Stimulated activated naive CD4-positive, alpha-beta T cell treated with Interleukin-2 at 50 U/mL for 16 hours (primary cell): ENCODE measurements at places on chromosomes 2 and 18.
A peak's percentile ranks its signal among the peaks of the same experiment; 100 is the strongest.

DNA sequence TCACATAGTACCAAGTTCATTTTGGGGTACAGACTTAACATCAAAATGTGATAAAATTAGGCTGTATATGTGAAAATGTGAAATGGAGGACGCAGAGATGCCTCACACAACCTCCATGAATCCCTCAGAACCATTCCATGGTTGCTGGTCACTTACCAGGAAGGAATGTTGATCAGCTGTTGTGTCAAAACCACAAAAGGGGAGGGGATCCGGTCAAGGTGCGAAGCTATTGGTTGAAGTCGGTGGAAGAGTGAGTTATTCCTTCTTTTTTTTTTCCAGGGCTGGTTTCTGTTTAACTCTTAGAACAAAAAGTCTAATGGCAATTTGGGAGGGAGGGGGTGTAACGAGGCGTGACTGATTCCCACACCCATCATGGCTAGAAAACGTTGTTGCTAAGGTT, 32.3 kb upstream of the REG3A start:
- DNase-seq = no peak

GRCh38 chr2:126714191-126714965, 58.4 kb downstream of the GYPC start:
- no peak for DNase-seq

- no peak for DNase-seq
These were observed 1414.8 kb upstream of the CELF4 start for GRCh38 chr18:38980420-38980819.

DNA sequence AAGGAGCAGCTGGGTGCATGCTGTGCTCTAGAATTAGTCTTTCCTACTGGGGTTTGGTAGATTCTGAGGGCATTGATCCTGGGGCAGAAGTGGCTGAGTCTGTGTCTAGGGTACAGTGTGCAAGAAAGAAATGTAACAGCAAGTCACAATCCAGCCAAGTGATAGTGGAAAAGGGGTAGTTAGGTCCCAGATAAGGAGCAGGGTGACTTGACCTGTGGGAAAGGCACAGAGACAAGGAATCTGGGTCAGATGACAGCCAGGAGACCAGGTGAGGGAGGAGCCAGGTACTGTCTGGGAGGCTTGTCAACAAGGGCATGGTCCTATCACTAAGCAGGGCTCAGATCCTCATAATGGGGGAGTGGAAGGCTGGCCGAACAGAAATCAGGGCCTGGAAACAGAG, 8.1 kb downstream of the IL37 start:
- no peak for DNase-seq

DNA sequence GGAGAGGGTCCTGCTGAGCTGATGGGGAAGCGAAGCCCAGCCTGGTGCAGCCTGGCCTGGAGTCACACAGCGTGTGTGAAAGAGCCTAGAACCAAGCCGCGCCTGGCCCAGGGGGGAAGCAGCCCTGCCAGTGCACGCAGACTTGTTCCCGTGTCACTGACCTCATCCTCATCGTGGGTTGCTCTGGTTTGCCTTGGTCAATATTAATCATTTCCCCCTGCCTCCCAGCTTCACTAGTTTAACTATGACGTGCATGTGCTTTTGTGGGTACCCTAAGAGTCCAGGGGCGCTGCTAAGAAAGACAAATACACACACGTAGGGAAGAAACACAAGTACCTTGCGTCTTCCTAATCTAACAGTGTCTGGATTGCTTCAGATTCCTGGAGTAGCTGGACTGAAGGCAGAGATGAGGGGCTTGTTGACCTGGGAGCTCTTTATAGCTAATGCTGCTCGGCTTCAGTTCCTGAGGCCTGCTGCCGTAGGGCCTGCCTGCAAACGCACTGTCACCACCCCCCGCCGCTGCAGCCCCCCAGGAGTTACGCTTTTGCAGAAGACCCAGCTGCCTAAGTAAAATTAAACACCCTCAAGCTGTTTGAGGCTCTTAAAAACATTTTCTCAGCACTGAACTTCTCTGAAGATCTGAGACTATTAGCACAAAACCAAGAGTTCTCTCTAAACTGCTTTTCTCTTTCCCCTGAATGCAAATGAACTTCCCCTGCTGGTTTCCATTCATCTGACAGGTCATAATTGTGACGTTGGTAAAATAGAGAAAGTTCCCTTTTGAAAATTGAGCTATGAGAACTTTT, 159.2 kb downstream of the FAM210A start:
- DNase-seq = peak; percentile 16

GRCh38 chr2:86398500-86399474, 42.4 kb upstream of the KDM3A start:
- DNase-seq = no peak

- no peak for DNase-seq
These were observed 39.6 kb downstream of the HDHD2 start for GRCh38 chr18:47110492-47111274.

GRCh38 chr2:42385225-42385624, 24.2 kb upstream of the COX7A2L start:
- no peak for DNase-seq

DNA sequence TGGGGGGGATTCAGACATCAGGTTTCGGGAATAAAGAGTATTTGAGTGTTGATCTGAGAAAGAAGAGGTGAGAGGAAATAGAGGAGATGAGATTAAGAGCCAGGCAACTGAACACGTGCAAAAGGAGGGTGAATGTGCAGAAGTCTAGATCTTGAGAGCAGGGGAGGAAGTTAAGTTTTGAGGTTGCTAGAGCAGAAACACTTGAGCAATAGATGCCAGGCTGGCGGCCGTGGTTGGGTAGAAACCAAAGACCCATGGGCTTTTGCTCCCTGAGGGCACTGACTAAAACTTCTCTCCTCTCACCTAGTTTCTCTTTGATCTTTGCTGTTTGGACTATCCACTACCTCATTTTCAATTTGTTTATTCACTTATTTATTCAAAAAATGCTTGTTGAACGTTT, 116.0 kb downstream of the CDC42EP3 start:
- no peak for DNase-seq

- DNase-seq = peak; percentile 41
These were observed 84.8 kb downstream of the SH3RF3 start for GRCh38 chr2:109213646-109214433.

- DNase-seq = no peak
These were observed 342.9 kb downstream of the INSIG2 start for GRCh38 chr2:118431165-118431517.

GRCh38 chr2:147847746-147848391, 3.0 kb downstream of the ACVR2A start:
- no peak for DNase-seq

- DNase-seq = no peak
These were observed 1276.2 kb upstream of the NRXN1 start for GRCh38 chr2:52308156-52308555.

GRCh38 chr2:5352286-5352685, 339.9 kb upstream of the SOX11 start:
- DNase-seq = no peak

DNA sequence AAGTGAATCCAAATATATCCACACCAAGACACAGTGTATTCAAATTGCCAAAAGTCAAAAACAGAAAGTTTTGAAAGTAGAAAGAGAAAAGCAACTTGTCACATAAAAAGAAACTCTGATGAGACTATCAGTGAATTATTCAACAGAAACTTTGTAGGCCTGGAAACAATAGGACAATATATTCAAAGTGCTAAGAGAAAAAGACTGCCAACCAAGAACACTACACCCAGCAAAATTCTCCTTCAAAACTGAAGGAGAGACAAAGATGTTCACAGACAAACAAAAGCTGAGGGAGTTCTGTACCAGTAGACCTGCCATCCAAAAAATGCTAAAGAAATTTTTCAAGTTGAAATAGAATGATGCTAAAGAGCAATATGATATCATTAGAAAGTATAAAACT, 69.6 kb downstream of the GYPC start:
- no peak for DNase-seq

DNA sequence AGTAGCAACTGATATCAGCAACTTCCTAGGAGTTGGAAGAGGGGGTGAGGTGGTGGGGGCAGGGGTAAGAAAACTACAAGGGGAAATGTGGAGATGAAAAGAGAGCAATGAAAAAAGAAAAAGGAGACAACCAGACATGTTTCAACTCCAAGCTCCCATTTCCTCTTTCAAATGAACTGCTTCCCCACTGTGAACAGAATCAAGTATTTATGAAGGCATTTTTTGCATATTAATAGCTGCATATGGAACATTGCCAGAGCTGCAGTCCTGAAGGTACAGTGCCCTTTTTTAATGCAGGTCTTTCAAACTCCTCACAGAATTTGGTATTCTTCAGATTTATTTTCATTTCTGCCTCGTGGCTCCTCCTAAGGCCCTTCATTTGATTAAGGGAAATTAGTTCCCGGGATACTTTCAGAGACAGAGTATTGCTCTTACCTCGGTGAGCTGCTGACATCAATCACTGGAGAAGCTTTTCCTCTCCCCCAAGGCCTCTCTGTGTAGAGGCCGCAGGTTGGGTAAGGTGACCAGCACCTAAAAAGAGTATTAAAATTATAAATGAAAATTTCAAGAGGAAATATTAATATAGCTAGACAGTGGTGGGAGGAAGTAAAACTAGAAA, 68.4 kb downstream of the KIAA2012 start:
- DNase-seq = no peak

DNA sequence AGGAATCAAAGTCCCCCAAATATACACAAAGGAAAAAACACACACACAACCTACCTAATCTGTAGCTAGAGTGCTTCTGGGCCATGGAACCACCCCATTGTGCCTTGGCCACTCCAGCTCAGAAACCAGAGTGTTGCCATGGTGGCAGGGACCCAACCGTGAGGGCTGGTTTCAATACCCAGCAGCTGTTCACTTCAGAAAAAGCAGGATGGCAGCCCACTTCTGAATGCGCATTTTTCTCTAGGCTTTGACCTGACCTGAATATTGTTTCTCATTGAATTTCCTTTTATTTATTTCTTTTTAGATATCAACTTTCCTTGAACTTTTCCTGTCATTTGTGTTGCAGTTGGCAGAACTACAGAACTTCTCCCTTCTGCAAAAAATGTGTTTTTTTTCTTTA, 43.0 kb upstream of the EHBP1 start:
- DNase-seq = no peak

GRCh38 chr2:120509991-120510735, 164.2 kb downstream of the INHBB start:
- DNase-seq = no peak

DNA sequence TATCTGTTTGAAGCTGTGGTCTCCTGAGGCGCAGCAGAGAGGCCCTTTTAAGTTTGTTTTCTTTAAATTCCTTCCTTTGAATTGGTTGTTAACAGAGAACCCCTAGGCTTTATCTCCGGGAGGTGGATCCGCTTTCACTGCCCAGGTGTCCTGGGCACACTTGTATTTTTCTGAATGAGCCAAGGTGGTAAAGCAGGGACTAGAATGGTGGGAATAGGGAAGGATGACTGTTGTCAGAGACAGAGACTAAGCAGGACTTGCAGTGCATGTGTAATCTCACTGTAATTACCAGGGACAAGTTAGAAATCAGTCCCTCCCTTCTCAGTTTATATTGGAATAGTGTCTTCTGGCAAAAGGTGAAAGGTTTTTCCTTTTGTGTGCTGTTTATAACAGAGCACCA, 72.8 kb downstream of the PHLPP1 start:
- DNase-seq = no peak

DNA sequence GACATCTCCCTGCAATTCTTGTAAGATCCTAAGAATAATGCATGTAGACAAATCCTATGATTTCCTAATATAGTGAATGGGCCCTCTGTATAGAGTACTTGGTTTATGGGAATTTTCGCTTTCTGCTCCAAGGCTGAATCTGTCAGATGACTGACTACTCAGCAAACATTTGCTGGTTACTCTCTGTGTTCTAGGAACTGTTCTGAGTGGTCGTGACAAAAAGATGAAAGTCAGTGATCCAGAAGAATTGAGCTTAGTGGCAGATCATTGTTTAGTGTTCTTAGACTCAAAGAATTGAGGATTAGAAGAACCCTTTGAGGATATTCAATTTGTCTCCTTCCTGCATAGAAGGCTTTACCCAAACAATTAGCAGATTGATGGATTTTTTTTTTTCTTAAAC, 10.0 kb downstream of the XRCC5 start:
- DNase-seq = no peak

- DNase-seq = no peak
These were observed 11.8 kb downstream of the DSEL start for GRCh38 chr18:67504739-67505138.

DNA sequence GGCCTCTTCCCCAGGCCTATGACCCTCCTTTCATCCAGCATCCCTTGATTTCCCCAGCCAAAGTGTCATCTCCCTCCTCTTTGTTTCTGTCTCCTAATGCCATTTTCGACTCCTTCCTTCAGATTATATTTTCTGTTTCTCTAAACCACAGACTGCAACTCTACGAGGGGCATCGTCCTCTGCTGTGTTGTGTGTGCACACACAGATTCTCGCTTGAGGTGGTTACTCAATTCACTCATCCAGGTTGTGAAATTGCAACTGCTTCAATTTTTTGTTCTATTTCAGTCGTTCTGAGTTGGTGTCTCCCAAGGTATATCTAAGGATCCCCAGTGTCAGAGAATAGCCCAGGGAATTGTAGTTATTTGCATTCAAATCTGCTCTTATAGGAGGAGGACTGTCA, 113.5 kb upstream of the NDUFV2 start:
- DNase-seq = no peak

- no peak for DNase-seq
These were observed 6.9 kb upstream of the PARD3B start for GRCh38 chr2:204538182-204539018.

DNA sequence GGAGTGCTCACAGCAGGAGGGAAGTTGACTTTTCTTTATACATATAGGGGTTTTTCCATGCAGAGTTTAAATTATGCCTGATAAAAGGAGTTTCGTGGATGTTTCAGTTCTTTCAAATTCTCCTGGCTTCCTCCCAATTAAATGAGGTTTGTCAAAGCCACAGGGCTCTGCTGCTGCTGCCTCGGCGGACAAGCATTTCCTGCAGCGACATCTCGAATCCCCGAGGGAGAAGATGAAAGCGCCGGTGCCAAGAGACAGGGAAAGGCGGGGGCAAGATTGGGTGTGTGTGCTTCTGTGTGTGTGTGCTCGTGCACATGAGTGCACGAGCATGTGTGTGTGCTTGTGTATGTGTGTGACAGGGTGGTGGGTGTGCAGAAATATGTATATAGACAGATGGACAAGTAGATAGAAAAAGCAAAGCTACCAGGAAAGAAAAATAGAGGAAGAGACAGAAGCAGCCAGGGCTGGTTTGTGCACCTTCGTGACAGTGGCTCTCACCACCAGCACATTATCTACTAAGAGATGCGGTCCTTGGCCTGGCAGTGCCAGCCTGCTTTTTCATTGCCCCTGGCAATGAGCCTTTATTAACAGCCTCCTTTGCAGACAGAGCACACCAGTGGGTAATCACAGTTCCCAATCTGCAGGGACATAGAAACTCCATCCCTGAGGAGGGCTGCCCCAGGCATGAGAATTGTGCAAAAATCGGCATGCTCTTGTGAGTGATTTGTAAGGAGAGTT, 76.2 kb downstream of the CDK15 start:
- DNase-seq = no peak

- no peak for DNase-seq
These were observed 996 bp downstream of the PTCD3 start for GRCh38 chr2:86107031-86107430.

GRCh38 chr2:100744589-100744988, 75.3 kb upstream of the NPAS2 start:
- no peak for DNase-seq
